ENCODE measurements at places on chromosomes 2 and 18.

- peak; percentile 27 for DNase-seq
Observed at GRCh38 chr2:200483729-200484198, 26.1 kb downstream of the KCTD18 start.

- no peak for DNase-seq
Observed at GRCh38 chr18:49988733-49989132, 175.4 kb upstream of the ACAA2 start.

DNA sequence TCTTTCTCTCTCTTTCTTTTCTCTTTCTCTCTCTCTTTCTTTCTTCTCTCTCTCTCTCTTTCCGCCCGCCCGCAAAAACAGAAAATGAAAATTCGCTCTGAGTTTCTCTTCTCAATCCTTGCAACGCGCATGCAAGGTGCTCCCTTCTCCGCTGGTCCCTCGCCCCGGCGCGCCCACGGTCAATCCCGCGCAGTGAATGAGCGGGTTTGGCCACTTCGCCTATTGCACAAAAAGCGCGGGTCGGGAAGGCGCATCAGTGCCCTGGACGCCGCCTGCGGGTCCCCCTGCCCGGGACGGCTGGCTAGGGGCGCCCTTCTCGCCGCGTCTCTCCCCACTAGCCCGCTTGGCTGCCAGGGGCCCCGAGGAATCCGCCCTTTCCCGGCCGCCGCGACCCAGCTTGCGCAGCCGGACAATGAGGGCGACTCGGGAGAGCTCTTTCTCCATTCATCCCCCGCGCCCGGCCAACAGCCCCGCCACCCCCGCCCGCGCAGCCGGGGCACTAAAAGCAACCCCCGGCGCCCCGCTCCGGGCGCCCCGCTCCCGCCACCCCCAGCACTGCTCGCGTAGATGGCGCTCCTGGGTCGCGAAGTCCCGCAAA is 706 bp downstream of the LAMA1 start:
- no peak for DNase-seq

DNA sequence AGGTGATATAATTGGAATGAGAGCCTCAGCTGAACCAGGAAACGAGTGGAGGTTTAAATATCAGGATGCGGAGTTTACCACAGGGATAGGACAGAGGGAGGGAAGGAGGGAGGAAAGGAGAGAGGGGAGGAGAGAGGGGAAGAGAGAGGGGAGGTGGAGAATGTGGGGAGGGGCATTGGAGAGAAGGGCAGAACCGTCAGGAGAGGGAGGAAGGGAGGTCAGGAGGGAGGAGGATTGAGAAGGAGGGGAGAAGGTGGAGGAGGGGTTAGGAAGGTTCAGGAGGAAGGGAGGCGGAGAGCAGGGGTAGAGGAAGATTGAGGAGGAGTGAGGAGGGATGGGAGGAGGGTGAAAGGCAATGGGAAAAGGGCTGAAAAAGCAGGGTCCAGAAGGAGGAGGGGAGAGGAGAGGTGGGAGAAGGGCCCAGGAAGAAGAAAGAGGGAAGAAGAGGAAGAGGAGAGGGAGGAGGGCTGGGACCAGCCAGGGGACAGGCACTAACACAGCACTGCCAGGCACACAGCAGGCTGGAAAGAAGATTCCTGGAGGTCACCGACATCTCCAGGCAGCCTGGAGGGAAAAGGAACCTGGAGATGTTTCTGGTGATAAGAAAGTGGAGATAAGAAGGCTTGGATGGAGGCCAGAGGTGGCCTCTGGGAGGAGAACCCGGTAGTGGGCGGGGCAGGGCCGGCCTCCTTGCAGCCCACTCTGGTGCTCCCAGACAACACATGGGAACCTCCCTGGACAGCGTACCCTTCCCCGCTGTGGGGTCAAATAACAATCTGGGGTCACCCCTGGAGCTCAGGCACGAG is 176.7 kb upstream of the SMAD2 start:
- no peak for DNase-seq

- DNase-seq, result no peak
Observed at GRCh38 chr18:61619783-61620182, 273.0 kb downstream of the RNF152 start.

Data from HCT116 (cell line).